Mammary epithelial cell (primary cell): ENCODE measurements at places on chromosomes 3 and 15. TPM values are rescaled to one million over a fixed set of nuclear protein-coding genes. Genes with fewer than 3 reads are reported as not detected.

CADM2 gene
- not detected in 2 replicates for total RNA-seq

EPHB3 gene
- 17.6 and 18.4 TPM in 2 replicates for total RNA-seq

CTDSPL2 gene
- total RNA-seq = 26.6 and 38.0 TPM in 2 replicates

SMC4 gene
- 48.3 and 91.2 TPM in 2 replicates for total RNA-seq

CHRM5 gene
- total RNA-seq = not detected in 2 replicates

PLCL2 gene
- 0.33 TPM for total RNA-seq

C2CD4A gene
- total RNA-seq = not detected

MESP2 gene
- 0.31 TPM in 1 of 2 replicates, not detected in the other for total RNA-seq

B3GNT5 gene
- total RNA-seq = 9.3 TPM

ONECUT1 gene
- total RNA-seq = not detected

PRTG gene
- total RNA-seq = 0.11 and 0.71 TPM in 2 replicates

CACNA1D gene
- 0.19 and 0.87 TPM in 2 replicates for total RNA-seq

SLC28A1 gene
- not detected in 2 replicates for total RNA-seq

EXD1 gene
- total RNA-seq = not detected

CLDN18 gene
- total RNA-seq = not detected

RAD51 gene
- 1.5 TPM for total RNA-seq

C3orf85 gene
- total RNA-seq = not detected in 2 replicates

SCN11A gene
- total RNA-seq = not detected in 2 replicates

PRR20G gene
- total RNA-seq = not detected

CRYGS gene
- total RNA-seq = 1.5 TPM

TRPM1 gene
- not detected in 2 replicates for total RNA-seq

FEZF2 gene
- not detected for total RNA-seq

SENP5 gene
- 39.7 TPM for total RNA-seq

THPO gene
- total RNA-seq = not detected

PDZRN3 gene
- 2.0 and 3.9 TPM in 2 replicates for total RNA-seq

C3orf20 gene
- total RNA-seq = 0.12 and 0.13 TPM in 2 replicates

C2CD4B gene
- total RNA-seq = not detected

CDC25A gene
- 6.7 and 17.8 TPM in 2 replicates for total RNA-seq

GATA2 gene
- total RNA-seq = not detected in 2 replicates

RBP2 gene
- total RNA-seq = not detected

ALG1L2 gene
- not detected for total RNA-seq

TGM4 gene
- 0.91 and 1.2 TPM in 2 replicates for total RNA-seq

CACNA2D3 gene
- not detected in 2 replicates for total RNA-seq

ACTRT3 gene
- 3.0 TPM for total RNA-seq

ALDH1A3 gene
- total RNA-seq = 284 TPM

NR2F2 gene
- 3.2 TPM for total RNA-seq

GABRG3 gene
- not detected in 2 replicates for total RNA-seq

AP4E1 gene
- total RNA-seq = 21.4 and 27.2 TPM in 2 replicates

GUCA1C gene
- not detected in 2 replicates for total RNA-seq

SI gene
- total RNA-seq = not detected in 2 replicates

DNAJA4 gene
- not detected in 2 replicates for total RNA-seq

ZDHHC3 gene
- 68.0 and 85.7 TPM in 2 replicates for total RNA-seq

SENP8 gene
- 2.7 TPM for total RNA-seq

CYP19A1 gene
- total RNA-seq = not detected in 2 replicates

SMCO1 gene
- total RNA-seq = not detected in 2 replicates

DOCK3 gene
- total RNA-seq = 0.38 and 0.51 TPM in 2 replicates

SOX14 gene
- not detected in 2 replicates for total RNA-seq

ADPRH gene
- total RNA-seq = 1.0 and 1.2 TPM in 2 replicates

HDC gene
- not detected for total RNA-seq

LNP1 gene
- total RNA-seq = 1.0 and 1.7 TPM in 2 replicates

LRTM1 gene
- total RNA-seq = not detected

CD86 gene
- 1.9 and 9.6 TPM in 2 replicates for total RNA-seq
